Mesothelial cell of epicardium (in vitro differentiated cells): ENCODE measurements at places on chromosomes 16 and 17. TPM values are rescaled to one million over a fixed set of nuclear protein-coding genes. Genes with fewer than 3 reads are reported as not detected.

GRCh38 chr16:47392081-47392480 lies 68.8 kb downstream of the ITFG1 start:
- DNase-seq, result no peak

GRCh38 chr16:58518083-58518979 lies 3.0 kb downstream of the SETD6 start:
- DNase-seq, result no peak

- peak; percentile 56 for DNase-seq
These were observed at the start of gene SPNS2 for GRCh38 chr17:4498461-4499397. TSS of gene SPNS2 (plus strand) at chr17:4498881. CDS start at chr17:4499048, 167 bp downstream.

DNA sequence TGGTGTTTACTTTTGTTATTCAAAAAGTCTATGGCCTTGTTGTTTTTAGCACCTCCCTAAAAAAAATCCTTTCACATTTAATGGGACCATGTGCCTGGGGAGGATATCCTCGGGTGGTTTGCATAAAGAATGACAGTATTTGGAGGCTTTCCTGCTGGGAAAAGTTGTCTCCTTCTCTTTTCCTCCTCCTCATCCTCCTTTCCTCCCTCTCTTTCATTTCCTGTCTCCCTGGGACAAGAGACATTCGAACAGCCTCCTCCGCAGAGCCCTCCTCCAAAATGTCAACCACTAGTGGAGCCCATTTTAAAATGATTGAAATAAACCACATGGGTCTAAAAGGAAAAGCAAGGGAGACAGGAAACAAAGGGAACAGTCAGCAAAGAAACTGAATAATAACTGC lies 67.4 kb downstream of the MYH13 start:
- DNase-seq, result no peak

The STX1B gene
- 4.9 to 5.9 TPM (median 5.2 TPM) in 3 replicates for total RNA-seq

The LUC7L3 gene
- total RNA-seq, result 240 to 261 TPM (median 252 TPM) in 3 replicates

The KRTAP1-5 gene
- not detected in 3 replicates for total RNA-seq

The LHX1 gene
- total RNA-seq, result not detected in 3 replicates
